ENCODE measurements at places on chromosomes 3 and 15. TPM values are rescaled to one million over a fixed set of nuclear protein-coding genes. Genes with fewer than 3 reads are reported as not detected.
A peak's percentile ranks its signal among the peaks of the same experiment; 100 is the strongest.

The MCF2L2 gene
- total RNA-seq: 2.7 TPM

GRCh38 chr15:50077176-50077575 is 41.9 kb downstream of the ATP8B4 start:
- no peak overlapping the region for H3K27ac ChIP-seq
- no peak overlapping the region for H3K4me3 ChIP-seq
- peaks cover 13% of the 10 kb centered on the region for H3K4me1 ChIP-seq
- no peak for DNase-seq

DNA sequence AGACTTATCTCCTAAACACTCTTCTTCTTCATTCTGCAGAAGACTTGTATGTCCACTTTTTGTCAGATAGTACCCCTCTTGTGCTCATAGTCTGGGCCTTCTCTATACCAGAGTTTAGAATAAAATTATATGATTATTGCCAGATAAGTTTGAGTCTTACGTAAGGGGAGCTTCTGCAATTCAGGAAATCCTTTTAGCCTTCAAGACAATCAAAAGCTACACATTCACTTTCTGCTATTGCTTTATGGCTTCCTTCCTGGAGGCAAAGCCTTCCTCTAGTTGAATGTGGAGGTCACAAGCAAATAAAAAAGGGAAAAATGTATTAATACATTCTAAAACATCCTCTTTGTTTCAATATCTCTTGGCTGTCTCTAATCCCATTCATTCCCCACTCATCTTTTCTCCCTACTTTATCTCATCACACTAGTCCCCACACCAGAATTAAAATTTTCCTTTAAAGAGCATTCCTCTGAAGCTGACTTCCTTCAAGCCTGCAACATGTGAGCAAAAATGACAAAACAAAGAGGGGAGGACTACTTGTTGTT is 186.8 kb downstream of the CPNE4 start:
- no peaks in the 10 kb centered on the region for H3K36me3 ChIP-seq
- no peak overlapping the region for H3K27ac ChIP-seq
- H3K27me3 ChIP-seq: peaks cover 6% of the 10 kb centered on the region
- H3K4me3 ChIP-seq: no peak overlapping the region
- no peak for DNase-seq

DNA sequence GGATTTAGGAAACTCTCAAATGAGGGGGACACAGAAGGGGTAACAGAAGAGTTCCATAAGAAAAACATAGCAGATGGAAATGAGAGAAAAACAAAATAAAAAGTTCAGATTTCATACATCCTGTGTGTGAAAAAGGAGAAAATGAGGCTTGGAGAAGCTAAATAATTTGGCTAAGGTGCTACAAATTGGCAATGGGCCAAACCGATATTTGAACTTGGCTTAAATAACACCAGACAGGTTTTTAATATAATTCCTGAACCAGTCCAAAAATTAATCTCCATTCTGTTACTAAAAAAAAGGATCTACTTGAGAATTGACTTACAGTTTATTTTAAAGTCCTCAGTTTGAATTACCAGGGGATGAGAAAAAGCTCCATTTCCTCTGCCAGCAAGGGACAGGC is 342.9 kb upstream of the DPH6 start:
- H3K4me1 ChIP-seq: no peaks in the 10 kb centered on the region
- no peak for DNase-seq
- no peak overlapping the region for H3K27ac ChIP-seq
- no peaks in the 10 kb centered on the region for H3K27me3 ChIP-seq
- no peak overlapping the region for H3K4me3 ChIP-seq

GRCh38 chr3:106566277-106566676 is 697.5 kb upstream of the CBLB start:
- no peaks in the 10 kb centered on the region for H3K4me1 ChIP-seq
- no peaks in the 10 kb centered on the region for H3K36me3 ChIP-seq
- H3K4me3 ChIP-seq: no peak overlapping the region
- no peaks in the 10 kb centered on the region for H3K27me3 ChIP-seq
- DNase-seq: no peak
- H3K27ac ChIP-seq: no peak overlapping the region

DNA sequence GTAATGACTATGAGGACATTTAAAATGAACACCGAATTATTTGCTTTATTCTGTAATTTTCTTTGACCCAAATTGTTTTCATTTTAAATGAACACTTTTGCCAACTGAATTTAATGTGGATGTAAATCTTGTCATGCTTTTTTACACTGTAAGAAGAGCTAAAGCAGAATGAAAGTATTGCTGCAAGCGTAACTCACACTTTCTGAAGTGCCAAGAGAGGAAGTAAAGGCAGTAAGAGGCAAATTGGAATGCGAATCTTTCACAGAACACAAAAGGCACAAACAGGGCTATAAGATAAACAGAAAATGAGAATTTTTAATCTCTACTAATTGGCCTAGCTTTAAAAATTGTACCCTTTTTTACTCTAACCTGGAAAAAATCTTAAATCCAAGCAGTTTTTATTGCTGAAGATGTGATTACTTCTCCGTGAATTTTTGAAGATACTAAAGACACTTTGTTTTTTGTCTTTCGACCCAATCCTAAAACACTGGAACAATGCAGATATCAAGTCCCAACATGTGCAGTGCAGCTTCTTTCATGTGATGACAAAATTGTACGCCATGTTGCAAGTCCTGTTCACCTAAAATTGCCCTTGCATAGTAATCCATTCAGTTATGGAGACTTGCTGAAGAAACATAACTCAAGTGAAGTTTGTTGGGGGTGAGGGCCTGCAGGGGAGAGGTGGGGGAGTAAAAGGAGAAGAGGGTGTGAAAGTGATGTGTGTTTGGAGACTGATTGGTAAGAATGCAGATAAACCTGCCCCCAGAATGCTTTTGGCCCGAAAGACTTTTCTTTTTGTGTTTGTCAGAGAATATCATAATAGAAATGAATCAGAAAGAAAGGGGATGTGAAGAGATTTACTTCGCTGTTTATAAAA is 1.4 kb downstream of the ARID3B start:
- H3K27ac ChIP-seq: peak overlapping the region; percentile 96
- H3K27me3 ChIP-seq: peaks cover 8% of the 10 kb centered on the region
- no peak for DNase-seq
- H3K36me3 ChIP-seq: peaks cover 5% of the 10 kb centered on the region

- H3K4me3 ChIP-seq: no peak overlapping the region
- no peaks in the 10 kb centered on the region for H3K27me3 ChIP-seq
- H3K36me3 ChIP-seq: no peaks in the 10 kb centered on the region
- DNase-seq: no peak
- peaks cover under 1% of the 10 kb centered on the region for H3K4me1 ChIP-seq
- no peak overlapping the region for H3K27ac ChIP-seq
Measured at GRCh38 chr3:193212844-193213243, 28.2 kb upstream of the PLAAT1 start.

DNA sequence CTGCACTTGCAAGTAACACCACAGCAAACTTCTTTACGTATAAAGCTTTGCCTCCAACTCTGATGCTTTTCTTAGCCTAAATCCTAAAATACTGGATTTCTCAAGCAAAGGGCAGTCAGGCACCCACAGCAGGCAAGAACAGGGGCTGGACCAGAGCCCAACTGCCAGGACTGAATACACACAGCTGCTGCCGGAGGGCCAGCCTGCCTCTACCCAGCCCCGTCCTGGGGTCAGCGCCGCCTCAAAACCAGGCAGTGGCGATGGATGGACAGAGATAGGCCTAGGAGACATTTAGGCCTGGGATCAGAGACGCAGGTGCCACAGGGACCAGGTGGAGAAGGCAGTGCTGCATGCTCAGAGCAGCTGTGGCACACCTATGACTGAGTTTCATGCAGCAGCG is 47.6 kb upstream of the SEC61A1 start:
- no peak overlapping the region for H3K4me3 ChIP-seq
- H3K4me1 ChIP-seq: peaks cover 4% of the 10 kb centered on the region

GRCh38 chr3:126948980-126949535 is 33.9 kb upstream of the PLXNA1 start:
- H3K36me3 ChIP-seq: no peaks in the 10 kb centered on the region
- no peak overlapping the region for H3K27ac ChIP-seq
- no peak overlapping the region for H3K4me3 ChIP-seq
- DNase-seq: no peak
- H3K27me3 ChIP-seq: peaks cover 7% of the 10 kb centered on the region

DNA sequence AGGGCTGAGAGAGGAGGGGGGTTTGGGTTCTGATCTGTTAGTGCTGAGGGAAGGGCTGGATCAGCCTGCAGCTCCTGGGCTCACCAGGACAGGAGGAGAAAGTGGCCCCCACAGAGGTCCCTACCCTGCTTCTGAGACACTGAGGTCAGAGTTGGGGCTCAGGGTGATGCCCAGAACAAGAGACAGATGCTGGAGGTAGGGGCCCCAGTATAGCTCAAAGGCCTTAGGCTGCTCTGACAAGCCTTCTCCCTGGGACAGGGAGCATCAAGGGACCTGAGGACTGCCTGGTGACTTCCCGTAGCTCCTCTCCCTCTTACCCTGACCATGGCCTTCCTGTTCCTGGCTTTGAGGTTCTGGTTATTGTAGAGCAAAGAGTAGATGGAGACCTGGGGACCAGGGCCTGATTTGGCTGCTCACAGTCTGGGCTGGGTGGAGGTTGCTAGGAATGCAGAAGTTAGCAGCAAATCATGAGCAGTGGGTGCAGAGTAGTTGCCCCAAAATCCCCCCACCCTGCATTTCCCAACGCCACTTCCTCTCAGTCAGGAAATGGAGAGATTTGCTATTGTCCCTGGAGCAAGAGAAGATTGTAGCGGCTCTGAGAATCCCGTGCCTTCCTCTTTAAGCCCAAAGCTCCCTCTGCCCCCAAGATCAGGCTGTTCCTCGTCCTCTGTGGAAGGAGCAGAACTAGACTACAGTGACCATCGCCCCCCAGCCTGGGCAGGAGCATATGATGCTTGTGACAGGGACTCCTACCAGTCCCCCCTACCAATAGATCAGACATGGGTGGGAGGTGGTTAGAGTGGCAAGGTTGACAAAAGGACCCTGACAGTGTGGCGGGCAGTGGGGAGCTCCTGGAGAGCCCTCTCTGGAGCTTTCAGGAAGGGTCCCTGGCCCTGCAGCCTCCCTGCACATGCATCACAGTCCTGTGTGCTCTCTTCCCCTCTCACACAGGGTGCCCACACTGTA is 47.4 kb upstream of the SEC22A start:
- H3K4me3 ChIP-seq: no peak overlapping the region
- peak; percentile 45 for DNase-seq
- H3K27me3 ChIP-seq: no peaks in the 10 kb centered on the region
- H3K27ac ChIP-seq: no peak overlapping the region
- H3K4me1 ChIP-seq: peaks cover 12% of the 10 kb centered on the region
- H3K36me3 ChIP-seq: peaks cover 20% of the 10 kb centered on the region

The LYSMD4 gene
- total RNA-seq: 16.9 TPM

DNA sequence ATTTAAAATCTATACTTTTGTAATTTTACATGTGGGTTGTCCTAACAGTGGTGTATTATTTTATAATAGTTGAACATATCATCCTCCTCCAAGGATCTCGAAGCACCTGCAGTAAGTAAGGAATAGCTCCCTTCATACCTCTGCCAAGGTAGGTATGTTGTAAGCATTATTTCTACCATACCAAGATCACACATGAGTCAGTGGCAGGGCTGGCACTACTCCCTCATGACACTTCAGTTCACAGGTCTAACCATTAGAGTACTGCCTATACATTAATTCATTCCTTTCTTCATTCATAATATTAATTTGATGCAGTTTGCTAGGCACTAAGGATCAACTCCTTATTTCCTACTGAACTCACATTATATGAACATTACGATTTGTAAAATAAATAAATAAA is 11.9 kb upstream of the LEKR1 start:
- no peak for DNase-seq
- H3K36me3 ChIP-seq: no peaks in the 10 kb centered on the region
- no peak overlapping the region for H3K27ac ChIP-seq

DNA sequence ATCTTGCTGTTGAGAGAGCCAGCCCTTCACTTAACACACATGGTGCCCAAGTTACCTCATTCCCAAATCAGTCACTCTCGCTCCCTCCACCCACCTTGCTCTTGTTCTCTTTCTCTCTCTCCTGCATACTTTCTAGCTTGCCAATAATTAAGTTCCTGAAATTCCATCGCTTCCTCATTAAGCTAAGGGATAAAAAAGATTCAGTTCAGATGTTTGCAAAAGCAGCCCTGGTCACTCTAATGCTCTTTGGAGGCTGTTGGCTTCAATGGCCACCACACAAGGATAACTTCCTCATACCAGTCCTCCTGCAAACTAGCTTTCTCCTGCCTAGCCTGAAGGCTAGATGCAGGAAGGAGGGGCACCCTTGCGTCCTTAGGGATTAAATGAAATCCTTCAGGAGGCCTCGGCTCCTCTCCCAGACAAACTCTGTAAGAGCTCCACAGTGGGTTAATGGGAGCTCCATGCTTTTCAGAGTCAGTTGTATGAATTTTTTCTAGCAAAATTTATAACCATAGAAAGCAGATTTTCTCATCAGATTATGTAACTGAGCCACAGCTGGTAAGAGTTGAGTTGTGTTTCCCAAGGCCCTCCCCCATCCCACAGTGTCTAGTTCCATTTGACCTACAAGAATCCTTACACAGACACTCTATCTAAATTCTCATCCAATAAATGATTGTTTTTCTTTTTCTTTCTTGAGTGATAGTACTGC is 176.6 kb upstream of the TRIM42 start:
- DNase-seq: no peak
- H3K4me1 ChIP-seq: peaks cover 20% of the 10 kb centered on the region
- peaks cover 14% of the 10 kb centered on the region for H3K27me3 ChIP-seq
- H3K36me3 ChIP-seq: no peaks in the 10 kb centered on the region

DNA sequence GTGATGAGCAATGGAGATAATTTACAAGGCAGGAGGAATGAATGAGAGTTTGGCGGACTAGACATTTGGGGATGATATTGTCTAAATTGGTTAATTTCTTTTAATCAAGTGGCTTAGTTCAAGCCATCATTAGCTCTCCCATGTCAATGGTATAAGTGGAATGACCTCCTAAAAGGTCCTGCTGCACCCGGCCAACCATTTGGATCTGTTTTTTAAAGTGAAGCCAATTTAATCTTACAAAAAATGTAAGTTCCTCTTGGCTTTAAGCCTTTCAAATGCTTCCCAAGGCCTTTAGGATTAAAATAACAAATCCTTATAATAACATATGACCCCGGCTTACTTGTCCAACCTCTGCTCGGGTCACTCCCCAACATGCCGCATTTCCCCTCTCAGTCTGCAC is 484.4 kb upstream of the ADAMTS9 start:
- H3K27me3 ChIP-seq: peaks cover 6% of the 10 kb centered on the region
- no peak overlapping the region for H3K27ac ChIP-seq
- no peak overlapping the region for H3K4me3 ChIP-seq
- no peak for DNase-seq
- H3K36me3 ChIP-seq: no peaks in the 10 kb centered on the region
- peaks cover 29% of the 10 kb centered on the region for H3K4me1 ChIP-seq

GRCh38 chr15:32152574-32152973 is 122.3 kb downstream of the CHRNA7 start:
- peaks cover 5% of the 10 kb centered on the region for H3K4me1 ChIP-seq
- no peak overlapping the region for H3K27ac ChIP-seq
- H3K4me3 ChIP-seq: no peak overlapping the region
- H3K27me3 ChIP-seq: no peaks in the 10 kb centered on the region
- no peaks in the 10 kb centered on the region for H3K36me3 ChIP-seq
- no peak for DNase-seq

GRCh38 chr3:62355703-62356102 is 17.6 kb downstream of the FEZF2 start:
- no peak for DNase-seq
- no peaks in the 10 kb centered on the region for H3K4me1 ChIP-seq
- H3K27me3 ChIP-seq: peaks cover 41% of the 10 kb centered on the region
- no peak overlapping the region for H3K27ac ChIP-seq
- H3K36me3 ChIP-seq: no peaks in the 10 kb centered on the region
- H3K4me3 ChIP-seq: no peak overlapping the region
